ENCODE measurements at places on chromosomes 13 and 19.

GRCh38 chr13:35964863-35965180 is 166.4 kb downstream of the DCLK1 start:
- no peak for DNase-seq

- no peak for DNase-seq
These were observed 92.5 kb downstream of the TUBGCP3 start for GRCh38 chr13:112495465-112495864.

- DNase-seq = no peak
These were observed 1.5 kb downstream of the ILF3 start for GRCh38 chr19:10655457-10656312.

GRCh38 chr13:43482641-43483040 is 304.1 kb downstream of the ENOX1 start:
- no peak for DNase-seq

- no peak for DNase-seq
These were observed 7.6 kb downstream of the LMO7 start for GRCh38 chr13:75643693-75644092.

DNA sequence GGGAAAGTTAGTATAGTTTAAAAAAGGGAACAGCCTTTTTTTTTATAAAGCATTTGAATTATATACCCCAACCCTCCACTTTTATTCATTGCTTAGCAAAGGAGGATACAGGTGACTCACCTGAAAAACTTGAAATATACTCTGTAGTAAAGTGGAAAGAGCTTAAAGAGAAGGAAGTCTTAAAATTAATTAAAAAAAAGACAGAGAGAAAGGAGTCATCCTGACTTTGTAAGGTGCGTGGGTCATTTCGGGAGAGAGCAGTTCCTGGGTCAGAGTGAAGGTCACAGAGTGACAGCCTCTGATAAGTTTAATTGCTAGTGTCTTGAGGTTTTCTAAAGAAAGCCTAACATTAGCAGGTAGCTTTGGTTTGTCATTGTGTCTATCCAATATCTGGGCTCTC is 310.3 kb downstream of the KLF5 start:
- DNase-seq = no peak

DNA sequence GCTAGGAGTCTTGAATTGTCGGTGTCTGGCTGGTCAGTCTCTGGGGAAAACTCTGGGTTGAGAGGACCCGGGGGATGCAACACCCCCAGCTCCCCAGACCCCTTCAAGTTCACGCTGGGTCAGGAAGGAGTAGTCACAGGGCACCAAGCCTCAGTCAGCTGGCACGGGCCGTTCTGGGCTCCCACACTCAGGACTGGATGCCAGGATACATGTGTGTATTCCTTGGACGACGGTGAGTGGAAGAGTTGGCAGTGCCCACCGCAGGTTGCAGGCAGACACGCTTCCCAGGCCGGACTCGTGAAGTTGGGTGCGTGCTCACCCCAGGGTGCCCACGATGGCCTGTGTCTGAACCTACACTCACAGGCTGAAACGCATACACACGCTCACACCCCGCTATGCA is 5.5 kb downstream of the GADD45B start:
- DNase-seq = no peak

DNA sequence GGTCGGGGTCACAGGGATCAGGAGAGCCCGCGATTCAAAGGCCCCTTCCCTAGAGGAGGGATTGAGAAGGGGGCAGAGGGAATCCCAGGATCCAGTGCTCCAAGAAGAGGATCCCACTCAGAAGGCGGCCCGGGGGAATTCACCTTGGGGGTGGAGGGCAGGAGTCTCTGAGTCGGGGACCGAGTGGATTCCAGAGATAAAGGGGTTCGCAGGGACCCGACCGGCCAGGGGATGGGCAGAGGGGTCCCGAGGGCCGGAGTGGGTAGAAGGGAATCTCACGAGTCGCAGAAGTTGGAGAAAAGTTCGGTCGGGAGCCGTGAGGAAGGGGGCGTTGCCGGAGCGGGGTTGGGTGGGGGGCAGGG is 261 bp downstream of the PRKD2 start:
- no peak for DNase-seq

GRCh38 chr13:50757008-50757407 is 86.5 kb downstream of the DLEU7 start:
- DNase-seq = no peak

DNA sequence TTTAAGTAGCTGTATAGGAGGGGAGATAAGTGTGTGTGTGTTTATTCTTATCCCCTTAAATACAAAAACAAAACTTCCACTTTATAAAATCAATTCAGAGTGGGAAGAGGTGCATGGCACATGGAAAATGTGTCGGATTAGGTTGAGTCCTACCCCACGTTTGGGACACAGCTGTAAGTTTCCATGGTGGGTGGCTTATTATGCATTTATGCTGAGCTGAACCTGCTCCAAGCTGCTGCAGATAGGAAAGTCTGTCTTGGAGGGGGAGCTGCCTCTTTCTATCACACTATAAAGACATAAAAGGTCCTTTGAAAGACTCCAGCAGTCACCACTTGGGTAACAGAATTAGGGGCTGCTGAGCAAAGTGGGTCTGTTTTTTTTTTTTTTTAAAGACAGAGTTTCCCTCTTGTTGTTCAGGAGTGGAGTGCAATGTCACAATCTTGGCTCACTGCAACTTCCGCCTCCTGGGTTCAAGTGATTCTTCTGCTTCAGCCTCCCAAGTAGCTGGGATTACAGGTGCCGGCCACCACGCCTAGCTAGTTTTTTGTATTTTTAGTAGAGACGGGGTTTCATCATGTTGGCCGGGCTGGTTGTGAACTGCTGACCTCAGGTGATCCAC is 15.2 kb downstream of the ACTN4 start:
- DNase-seq = no peak

DNA sequence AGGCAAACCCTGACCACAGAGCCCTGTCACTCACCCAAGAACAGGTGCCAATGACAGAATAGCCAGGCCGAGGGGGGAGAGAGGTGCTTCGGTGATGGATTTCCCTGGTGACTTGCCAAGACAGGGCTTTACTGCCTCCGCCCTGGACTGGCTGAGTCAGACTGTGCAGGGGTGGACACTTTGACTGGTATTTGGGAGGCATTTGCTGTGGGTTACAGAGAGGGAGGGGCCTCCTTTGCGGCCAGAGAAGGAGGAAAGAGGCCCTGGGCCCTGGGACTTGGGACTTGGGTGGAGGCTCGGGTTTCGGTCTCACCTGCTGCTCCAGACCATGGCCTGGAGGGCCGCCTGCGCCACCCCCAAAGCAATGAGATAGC is 4.6 kb upstream of the EPS8L1 start:
- DNase-seq = no peak

- no peak for DNase-seq
These were observed 751 bp downstream of the GRAMD1A start for GRCh38 chr19:35000647-35001501.

DNA sequence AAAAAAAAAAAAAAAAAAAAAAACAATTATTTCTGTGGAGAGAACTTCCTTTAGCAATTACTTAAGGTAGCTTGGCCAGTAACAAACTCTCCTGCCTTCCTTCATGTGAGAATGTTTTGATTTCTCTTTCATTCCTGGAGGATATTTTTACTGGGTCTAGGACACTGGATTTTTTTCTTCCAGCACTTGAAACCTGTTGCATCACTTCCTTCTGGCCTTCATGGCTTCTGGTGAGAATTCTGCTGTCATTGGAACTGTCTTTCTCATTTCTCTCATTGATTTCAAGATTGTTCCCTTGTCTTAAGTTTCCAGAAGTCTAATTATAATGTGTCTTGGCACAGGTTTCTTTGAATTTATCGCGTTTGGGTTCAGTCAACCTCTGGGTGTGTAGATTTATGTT is 19.3 kb upstream of the RAB20 start:
- DNase-seq = no peak

Data from NCI-H1417 treated with DMSO at 0.1 percent for 48 hours (cell line).